ENCODE measurements at places on chromosomes 13 and 19.

DNA sequence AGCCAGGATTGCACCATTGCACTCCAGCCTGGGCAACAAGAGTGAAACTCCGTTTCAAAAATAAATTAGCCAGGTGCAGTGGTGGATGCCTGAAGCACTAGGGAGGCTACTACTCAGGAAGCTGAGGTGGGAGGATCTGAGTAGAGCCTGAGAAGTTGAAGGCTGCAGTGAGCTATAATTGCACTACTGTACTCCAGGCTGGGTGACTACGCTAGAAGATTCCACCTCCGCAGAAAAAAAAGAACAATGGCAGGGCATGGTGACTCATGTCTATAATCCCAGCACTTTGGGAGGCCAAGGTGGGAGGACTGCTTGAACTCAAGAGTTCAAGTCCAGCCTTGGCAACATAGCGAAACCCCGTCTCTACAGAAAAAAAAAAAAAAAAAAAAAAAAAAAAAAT lies 20.5 kb downstream of the HAUS8 start:
- no peak for DNase-seq

DNA sequence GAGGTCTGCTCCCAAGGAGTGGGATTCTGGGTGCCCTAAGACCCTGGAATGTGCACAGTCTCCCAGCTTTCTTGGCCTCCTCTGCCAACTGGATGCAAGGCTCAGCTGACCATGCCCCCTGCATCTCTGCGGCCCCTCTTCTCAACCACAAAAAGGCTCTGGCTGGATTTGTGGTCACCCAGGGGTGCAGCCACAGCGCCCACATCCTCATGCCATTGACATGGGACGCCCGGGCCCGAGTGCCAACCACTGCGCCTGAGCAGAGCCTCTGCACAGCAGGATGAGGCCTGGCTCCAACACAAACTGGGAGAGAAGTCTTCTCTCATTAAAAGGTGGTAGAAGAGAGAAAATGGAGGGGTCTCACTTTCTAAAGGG lies 103.5 kb downstream of the FOXO1 start:
- DNase-seq, result no peak

DNA sequence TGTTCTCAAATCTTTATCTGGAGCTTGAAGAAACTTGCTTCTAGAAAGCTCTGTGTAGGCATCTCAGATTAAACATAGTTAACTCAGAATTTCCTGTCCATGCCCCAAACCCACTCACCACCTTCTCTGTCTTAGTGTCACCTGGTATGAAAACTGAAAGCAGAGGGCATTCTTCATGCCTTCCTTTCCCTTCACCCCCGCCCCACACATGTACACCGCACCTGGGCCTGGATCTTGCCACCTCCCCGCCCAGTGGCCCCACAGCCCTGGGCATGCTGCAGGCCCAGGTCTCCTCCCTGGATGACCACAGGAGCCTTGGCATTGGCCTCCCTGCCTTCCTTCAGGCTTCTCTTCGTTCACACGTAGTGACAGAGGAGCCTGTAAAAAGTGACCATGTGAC lies 15.8 kb downstream of the CFAP97D2 start:
- DNase-seq, result no peak

GRCh38 chr13:50936679-50937078 lies 27.1 kb downstream of the RNASEH2B start:
- DNase-seq, result no peak

- DNase-seq, result no peak
Measured at GRCh38 chr19:19956434-19957075, 55.8 kb downstream of the ZNF93 start.

DNA sequence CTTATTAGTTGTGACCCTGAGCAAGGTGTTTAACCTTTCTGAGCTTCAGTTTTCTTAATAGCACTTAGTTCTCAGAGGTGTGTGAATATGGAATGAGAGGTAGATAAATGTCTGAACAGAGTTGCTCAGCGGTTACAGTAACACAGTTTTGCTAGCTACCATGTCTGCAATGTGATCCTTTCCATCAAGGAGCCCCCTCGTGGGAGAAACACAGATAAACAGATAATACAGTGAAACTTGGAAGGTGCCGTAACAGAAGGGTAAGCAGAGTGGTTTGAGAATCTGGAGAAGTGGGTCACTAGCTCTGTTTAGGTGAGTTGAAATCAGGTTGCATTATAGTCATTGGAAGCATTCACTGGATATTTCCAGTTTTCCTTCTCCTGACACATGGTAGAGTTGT lies 38.9 kb downstream of the IRS2 start:
- no peak for DNase-seq

DNA sequence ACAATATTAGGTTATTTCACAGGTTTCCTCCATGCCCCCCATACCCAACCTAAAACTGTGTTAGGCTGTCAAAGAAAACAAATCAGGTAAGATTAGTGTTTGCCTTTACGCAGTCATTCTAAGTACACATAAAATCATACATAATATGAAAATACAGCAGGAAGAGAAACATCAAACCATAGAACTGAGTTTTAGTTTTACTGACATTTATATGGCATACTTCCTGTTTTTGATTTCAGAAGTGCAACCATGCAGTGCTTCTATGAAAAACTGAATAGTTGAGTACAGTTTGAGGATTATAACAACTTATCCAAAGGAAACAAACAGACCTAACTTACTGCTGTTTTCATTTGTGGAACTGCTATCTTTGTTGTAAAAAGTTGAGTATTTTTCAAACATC lies 91.3 kb downstream of the KCNRG start:
- DNase-seq, result no peak

DNA sequence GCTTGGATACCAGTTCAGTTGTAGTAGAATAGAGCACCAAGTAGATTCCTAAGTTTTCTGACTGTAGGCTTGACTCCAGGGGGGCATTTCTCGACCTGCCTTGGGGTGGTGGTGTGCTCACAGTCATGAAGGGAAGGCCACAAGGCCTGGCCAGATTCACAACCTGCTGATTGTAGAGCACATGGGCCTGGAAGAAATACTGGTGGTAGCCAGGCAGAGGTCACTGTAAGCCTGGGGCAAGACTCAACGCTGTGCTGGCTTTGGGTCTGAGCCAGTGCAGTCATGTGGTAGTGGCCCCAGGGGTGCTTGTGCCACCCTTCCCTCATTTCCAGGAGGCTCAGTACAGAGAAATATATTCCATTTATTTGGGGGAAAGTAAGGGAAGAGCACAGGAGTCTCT lies 832.3 kb upstream of the SLC10A2 start:
- no peak for DNase-seq

DNA sequence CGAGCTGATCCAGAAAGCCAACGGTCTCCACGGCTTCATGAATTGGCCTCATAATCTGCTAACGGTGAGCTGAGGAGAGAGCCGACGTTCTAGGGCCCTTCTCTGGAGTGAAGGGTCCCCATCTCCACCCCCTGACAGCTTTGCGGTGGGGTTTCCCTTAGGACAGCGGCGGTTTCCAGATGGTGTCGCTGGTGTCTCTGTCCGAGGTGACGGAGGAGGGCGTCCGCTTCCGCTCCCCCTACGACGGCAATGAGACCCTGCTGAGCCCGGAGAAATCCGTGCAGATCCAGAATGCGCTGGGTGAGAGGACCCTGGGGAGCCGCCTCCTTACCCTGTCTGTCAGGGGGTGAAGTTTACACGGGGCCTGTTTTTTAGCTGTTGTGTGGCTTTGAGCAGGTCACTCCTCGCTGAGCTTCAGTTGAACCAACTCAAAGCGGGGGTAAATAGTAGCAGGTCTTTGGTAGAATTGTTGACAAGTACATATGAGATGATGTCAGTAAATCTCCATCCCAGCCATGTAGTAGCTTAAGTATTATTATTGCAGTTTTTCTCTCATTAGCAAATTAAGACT lies 801 bp downstream of the QTRT1 start:
- no peak for DNase-seq

- DNase-seq, result no peak
Measured at GRCh38 chr19:57083711-57084110, 36.1 kb upstream of the USP29 start.

DNA sequence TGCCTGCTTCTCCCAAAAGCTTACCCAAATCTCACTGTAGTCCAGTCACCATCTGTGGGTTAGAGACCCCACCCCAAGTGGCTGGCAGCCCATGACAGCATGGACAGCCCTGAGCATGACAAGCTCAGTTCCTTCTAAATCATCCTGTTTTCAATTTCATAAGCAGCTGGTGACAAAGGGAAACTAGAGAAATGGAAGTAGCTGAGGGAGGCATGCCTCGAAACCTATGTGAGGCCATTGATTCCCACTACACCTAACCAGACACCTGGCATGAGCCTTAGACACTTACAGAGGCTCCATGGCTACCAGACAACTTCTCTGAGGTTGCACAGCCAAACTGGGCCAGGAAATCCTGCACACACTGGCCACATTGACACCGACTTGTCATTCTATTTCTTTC lies 56.2 kb downstream of the ABCC4 start:
- no peak for DNase-seq

DNA sequence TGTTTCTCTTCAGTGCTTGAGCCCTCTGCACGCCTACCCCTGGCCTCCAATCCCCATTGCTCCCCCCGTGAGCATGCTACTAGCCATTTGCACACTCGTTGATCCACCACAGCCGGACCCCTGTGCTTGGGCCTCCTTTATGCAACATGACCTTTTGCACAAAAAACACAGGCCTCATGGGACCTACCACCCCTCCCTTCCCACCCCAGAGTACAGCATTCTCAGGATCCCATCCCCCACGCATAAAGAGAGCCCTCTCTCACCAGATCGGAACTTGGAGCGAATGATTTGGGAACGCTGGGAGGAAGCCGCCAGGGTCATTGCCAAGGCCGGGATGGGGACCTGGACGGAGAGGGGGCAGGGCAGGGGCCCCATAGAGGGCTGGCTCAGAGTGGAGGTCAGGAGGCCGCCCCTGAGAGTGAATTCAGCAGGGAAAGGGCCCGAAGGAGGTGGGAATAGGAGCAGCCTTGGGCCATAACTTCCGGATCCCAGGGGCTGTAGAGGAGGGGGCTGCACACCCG lies 754 bp downstream of the MAMSTR start:
- DNase-seq, result no peak

DNA sequence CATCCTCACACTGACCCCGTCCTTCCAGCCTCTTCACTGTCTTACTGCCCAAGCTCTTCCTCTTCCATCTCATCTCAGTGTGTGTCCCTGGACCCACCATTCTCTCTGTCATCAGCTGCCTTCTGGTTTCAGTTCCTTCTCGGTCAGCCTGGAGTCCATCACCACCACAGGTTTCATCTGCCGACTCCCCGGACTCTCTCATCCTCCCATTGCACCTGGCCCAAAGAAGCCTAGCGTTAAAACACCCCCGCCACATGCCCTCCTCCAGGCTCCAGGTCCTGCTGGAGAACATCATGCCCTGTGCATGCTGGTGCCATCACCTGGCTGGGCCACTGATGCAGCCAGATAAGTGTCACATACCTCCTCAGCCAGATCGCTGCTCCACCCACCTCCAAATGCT lies 122.1 kb upstream of the GPR12 start:
- no peak for DNase-seq

DNA sequence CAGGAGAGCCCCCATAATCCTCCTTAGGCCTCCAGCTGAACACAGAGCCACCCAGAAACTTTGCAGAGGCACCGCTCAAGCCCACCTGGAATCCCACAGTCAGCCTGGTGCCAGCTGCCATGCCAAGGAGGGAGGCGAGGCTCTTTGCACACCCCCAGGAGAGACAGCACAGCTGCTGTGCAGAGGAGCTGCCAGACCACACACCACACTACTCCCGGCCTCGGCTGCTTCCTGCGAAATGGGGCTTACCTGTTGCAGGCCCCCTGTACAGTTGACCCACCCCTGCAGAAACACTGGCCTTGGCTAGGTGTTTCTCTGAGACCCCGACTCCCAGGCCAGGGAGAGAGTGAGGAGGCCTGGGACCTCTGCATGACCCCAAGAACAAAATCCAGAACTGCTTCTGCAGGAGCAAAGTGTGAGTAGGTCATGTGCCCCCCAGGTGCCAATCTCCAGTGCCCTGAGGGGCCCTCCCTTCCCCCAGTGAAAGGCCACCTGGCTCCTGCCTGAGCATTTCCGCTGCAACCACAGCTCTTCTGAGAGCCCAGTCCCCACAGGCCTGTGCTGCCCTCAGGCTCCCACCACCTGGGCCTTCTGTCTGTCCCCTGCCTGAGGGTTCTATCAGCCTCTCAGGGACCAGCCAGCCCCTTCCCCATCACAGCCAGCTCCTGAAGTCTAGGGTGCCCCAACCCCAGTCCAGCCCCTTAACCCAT lies 580.4 kb downstream of the UQCRFS1 start:
- no peak for DNase-seq

Data from NCI-H446 treated with DMSO at 0.1 percent for 48 hours (cell line).